ENCODE measurements at places on chromosomes 12 and 14.

DNA sequence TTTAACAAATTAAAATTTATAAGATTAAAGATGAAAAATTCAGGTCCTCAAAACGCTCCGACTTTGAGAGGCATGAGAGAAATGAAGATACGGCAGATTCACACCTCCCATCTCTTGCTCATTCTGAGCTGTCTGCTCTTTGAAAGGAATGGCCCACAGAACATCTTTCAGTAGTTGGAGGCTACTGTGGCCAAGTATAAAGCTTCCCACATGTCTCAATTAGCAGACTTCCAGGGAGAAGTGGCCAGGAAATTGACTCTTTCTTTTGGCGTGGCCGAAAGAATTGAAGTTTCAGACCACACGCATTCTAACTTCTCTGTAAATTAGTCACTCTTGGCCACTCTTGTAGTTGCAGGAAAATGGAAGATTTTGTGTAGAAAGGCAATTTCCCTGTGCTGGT is 129.2 kb downstream of the DIP2B start:
- no peak for DNase-seq

DNA sequence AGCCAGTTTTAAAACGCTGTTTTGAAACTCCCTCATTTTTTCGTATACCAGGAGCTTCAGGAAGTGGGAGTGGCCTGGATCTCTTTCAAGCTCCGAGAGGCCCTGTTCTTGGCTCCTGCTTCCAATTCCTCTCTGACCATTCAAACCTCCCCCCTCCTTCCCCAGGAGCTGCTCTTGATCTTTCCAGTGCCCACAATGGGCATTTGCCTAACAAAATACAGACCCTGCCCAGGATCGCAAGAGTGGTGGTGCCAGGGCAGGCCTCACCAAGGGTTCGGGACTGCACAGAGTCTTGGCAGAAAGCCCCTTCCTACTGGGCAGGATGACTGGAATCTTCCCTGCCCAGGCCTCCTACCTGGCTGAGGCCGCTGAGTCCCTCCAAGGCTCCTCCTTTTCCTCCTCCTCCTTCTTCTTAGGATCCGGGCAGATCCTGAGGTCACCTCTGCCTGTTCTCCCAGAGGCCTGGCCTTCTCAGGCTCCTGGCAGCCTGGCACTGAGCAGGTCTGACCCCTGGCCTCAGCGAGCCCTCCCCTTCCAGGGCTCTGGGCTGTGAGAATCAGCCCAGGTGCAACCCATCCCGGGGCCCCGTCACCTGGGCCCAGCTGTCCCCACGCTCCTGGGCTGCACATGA is 46.9 kb upstream of the NOS1 start:
- no peak for DNase-seq

- no peak for DNase-seq
Observed at GRCh38 chr12:119153477-119154434, 25.0 kb upstream of the HSPB8 start.

- DNase-seq = no peak
Observed at GRCh38 chr14:58836303-58836974, 198.7 kb downstream of the DACT1 start.

- DNase-seq = no peak
Observed at GRCh38 chr14:97301931-97302559, 504.9 kb downstream of the VRK1 start.

- no peak for DNase-seq
Observed at GRCh38 chr12:54356951-54357356, 7.3 kb downstream of the GPR84 start.

GRCh38 chr12:52245962-52246569 is 13.0 kb downstream of the KRT7 start:
- no peak for DNase-seq

GRCh38 chr12:121580959-121581685 is at the start of gene KDM2B:
KDM2B (minus strand) TSS chr12:121581023; CDS start chr12:121580911, 112 bp downstream.
- DNase-seq = no peak

DNA sequence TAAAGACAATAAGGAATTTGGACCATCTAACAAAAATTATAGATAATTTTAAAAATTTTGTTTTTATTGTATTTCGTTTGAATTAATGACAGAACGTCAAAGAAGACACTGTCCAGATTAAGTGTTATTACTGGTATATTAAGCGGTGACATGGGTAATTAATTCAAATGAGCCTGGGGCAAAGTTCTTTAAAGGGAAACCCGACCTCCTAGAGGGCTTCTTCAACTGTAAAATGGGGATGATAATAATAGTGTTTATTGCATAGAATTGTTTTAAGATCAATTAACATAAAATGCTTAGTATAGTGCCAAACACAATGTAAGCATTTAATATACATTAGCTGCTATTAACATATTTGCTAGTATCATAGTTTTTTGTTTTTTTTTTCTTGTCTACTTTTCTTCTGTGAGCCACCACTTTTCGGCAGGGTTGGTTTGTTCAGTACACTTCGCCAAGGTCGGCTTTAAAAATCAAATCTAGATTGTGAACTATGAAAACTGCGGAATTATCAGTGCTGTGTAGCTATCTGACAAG is 514 bp upstream of the LARP4 start:
- no peak for DNase-seq

GRCh38 chr12:62599854-62600437 is 133.3 kb downstream of the MON2 start:
- no peak for DNase-seq

DNA sequence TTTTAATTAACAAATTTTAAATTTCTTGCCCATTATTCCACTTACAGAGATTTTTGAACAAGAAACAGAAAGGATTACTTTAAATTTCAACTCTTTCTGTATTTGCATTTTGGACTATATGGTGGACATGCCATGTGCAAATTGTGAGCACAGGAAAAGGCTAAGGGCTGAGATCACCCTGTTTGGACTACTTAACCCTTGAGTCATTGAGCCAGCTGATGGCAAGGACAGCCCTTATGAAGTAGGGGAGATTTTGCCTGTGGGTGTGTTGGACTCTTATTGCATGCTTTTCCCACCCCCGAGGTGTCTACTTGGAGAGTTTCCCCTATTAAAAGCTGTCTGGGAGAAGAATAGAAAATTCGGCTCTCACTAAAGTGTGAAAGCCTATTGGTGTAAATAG is 17.2 kb downstream of the DERA start:
- no peak for DNase-seq

GRCh38 chr12:121107681-121108080 is 25.0 kb upstream of the P2RX7 start:
- no peak for DNase-seq

DNA sequence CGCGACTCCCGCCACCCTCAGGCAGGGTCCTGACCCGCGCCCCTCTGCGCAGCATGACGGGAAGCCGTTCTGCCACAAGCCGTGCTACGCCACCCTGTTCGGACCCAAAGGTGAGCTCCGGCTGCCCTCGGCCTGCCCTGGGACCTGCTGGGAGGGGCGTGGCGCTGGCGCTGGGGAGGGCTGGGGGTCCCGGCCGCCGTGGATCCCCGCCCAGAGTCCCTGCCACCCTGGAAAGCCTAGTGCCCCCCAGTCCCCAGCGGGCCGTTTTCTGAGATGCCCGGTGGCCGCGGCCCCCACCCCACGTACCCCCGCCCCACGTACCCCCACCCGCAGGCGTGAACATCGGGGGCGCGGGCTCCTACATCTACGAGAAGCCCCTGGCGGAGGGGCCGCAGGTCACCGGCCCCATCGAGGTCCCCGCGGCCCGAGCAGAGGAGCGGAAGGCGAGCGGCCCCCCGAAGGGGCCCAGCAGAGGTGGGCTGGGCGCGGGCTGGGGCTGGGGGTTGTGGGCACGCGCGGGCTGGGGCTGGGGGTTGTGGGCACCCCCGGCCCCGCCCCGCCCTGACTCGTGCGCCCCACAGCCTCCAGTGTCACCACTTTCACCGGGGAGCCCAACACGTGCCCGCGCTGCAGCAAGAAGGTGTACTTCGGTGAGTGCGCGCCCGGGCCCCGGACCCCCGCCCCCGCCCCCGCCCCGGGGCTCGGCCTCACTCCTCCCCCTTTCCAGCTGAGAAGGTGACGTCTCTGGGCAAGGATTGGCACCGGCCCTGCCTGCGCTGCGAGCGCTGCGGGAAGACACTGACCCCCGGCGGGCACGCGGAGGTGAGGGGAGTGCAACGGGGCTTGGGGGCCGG is 4.0 kb downstream of the CRIP2 start:
- DNase-seq = no peak

- DNase-seq = no peak
Observed at GRCh38 chr12:98587084-98587483, 6.4 kb upstream of the SLC25A3 start.

DNA sequence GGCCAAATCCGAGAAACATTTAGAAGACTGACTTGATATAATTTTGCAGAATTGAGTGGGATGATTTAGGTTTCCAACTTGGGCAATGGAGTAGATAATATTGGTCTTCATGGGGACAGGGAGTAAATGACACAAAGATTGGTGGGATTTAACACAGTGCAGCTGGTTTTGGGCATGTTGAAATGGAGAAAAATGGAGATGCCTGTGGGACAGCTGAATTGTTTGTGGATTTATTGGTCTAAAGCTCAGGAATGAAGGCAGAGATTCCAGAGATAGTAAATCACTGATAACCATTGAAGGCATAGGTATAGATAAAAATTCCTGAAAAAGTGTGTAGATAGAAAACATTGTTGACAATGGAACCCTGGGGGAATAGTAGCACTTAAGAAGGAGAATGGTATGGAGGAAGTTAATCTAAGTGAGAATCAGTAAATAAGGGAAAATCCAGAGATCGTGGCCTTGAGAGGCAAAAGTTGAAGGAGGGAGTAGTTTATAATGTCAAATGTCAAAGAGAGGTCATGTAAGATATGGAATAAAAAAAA is 120.9 kb upstream of the ATP2B1 start:
- DNase-seq = no peak

DNA sequence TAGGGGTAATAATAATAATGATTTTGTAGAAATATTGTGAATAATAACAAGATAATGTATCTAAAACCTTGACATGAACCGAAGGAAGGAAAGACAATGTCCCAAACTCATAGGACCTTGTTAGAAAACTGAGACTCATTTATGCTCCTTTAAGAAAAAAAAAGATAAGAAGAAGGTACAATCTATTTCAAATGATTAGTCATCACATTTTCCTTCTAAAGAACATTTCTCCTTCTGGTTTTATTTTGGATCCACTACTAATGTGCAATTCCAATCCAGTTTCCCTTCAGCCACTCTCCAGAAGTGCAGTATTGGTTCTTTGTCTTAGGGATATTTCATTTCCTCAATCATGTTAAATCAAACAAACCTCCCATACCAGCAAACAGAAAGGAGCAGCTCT is 526.7 kb downstream of the FUT8 start:
- DNase-seq = no peak

- DNase-seq = no peak
Observed at GRCh38 chr12:26642361-26642760, 190.6 kb downstream of the ITPR2 start.

DNA sequence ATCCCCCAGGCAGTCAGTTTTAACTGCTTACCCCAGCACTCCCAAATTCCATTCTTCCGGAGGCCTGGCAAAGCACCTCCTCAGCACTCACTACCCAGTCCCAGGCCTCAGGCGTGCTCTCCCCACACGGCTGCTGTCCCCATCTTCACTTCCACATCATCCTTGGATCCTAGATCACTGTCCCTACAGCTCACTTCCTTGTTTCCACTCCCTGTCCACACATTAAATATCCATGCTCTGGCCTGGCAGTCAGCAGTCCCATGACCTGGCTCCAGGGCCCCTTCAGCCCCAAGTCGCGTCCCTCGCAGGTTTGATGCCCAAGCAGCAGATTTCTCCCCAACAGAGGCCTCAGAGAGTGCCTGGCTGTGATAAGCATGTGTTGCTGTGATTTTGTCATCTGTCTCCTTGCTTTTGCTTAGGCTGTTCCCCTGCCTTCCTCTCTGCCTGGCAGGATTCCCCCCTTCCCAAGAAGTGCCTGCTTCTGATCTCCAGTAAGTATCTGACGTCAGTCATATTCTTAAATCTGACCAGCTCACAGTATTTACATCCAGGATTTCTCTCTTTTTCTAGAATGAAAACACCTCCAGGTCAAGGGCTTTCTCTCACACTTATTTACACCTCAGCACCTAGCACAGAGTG is 241.7 kb downstream of the ZFP36L1 start:
- DNase-seq = no peak

DNA sequence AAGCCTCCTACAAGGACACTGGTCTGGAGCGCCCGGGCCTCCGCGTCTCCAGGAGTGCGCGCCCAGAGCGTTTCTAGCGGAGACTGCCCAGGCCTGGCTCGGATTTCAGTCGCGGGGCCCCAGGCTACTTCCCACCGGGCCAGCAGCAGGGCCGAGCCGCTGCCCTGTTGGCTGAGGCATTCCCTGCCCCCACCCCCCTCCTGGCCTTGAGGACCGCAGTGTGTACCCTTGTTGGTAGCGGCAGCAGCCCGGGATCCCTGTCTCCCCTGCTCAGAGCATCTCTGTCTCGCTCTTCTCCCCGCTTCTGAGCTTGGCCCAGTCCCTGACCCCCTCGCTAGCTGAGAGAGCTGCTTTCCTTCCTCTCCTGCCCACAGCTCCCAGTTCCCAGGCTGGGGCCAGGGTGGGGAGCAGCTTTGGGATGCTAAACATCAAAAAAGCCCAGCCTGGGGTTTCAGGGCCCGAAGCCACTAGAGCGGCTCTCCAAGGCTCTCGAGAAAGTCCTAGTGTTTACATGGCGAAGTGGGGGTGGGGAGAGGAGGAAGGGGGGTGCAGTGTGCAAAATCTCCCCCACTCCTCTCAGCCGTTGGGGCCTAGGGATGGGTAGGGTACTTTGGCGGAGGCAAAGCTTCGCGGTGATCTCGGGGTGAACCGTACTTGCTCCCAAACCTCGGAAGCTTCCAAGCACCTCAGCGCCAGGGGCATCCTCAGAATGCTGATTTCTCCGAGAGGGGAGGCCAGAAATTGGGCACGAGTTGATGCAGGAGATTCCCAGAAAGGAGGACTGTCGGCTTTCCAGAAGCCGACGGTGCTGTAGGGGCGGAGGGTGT is 6.4 kb downstream of the NKX2-1 start:
- no peak for DNase-seq

DNA sequence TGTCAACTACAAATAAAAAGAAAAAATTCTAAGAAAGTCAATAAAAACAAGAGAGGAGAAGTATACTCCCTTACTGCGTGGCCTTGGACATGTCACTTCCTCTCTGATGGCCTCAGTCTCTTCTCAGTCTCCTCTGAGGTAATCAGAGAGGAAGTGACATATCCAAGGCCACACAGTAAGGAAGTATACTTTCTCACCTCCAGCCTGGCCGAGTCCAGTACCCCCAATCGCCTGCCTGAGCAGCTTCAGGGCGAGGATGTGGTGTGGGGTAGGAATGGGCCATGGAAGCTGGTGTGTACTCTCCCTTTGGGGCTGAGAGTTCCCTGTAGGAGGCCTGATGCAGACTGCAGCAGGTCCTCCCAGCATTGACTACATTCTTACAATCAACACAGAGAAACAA is 15.8 kb downstream of the VDR start:
- no peak for DNase-seq

All from stimulated activated CD4-positive, alpha-beta T cell treated with anti-CD3 and anti-CD28 coated beads, TNF-alpha, amount 100 ng/mL, for 24 hours (primary cell).